ENCODE measurements at places on chromosomes 4 and X.

DNA sequence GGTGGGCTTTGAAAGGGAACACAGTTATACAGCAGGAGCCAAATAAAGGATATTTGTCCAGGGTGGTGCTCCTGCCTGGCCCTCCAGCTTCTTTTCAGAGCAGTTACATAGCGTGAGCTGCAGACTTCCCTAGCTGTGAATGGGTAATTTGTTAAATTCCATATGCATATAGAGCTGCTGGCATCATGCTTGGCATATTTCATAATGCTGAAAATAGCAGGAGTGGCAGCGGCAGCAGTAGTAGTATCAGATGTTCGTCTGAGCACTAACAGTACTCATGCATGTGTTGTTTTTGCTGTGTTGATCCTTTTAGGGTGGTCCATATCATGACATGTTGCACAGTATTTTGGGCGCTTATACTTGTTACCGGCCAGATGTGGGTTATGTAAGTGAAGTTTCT lies 33.6 kb upstream of the TADA2B start:
- no peak for DNase-seq

GRCh38 chr4:105605493-105605892 lies 53.1 kb downstream of the ARHGEF38 start:
- no peak for DNase-seq

- peak; percentile 91 for DNase-seq
Observed at GRCh38 chrX:15493118-15493962, at the start of gene PIR. Gene PIR (minus strand): TSS chrX:15493333. CDS start chrX:15491257, 2,076 bp downstream.

DNA sequence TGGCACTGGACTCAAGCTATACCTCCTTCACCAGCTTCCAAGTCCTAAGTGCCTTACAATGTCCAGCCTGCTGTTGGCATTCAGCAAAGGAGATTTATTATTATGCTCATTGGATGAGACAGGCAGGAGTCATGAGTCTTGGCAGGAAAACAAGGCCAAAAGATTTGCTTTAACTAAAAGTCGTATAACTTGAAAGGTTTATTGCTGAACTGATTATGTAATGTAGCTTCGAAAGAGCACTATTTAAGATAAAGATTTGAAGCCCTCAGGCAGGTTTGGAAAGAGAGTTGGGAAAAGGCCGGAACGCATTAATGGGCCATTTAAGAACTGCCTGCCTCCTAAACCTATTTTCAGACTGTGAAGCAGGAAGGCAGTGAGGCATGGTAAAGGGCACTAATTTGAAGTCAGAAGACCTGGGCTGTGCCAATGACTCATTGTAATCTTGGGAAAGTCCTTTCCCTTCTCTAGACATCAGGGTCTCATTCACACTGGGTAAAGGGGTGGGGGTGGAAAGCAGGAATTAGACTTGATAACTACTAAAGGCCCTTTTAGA lies 280.5 kb upstream of the EDA2R start:
- DNase-seq = no peak

DNA sequence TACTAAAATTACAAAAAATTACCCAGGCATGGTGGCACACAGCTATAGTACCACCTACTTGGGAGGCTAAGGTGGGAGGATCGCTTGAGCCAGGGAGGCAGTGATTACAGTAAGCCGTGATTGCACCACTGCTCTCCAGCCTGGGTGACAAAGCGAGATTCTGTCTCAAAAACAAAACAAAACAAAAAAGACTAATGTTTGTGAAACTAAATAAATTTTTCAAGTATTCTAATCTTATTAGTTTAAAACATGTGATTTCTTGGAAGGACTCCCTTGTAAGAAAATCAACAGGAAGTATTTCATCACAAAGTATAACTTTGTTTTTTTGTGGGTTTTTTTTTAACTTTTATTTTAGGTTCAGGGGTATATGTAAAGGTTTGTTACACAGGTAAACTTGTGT lies 89.6 kb downstream of the EGF start:
- DNase-seq = no peak

DNA sequence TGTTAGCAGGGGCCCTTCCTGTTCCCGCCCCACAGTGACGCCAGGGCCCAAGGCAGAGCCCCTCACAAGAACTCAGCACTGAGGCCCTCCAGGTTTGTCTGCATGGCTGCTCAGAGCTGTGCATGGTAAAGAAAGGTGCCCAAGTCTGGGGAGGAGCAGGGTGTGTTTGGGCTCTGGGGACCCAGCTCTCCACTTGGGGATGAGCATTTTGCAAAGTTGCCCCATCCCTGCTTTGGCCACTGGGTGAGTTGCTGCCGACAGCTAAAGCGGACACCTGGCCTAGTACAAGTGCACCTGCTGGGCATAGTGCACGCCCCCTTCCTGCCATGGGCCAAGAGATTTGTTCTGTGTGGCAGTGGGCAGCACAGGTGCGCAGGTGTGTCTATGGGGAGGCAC lies 2.0 kb upstream of the MXD4 start:
- DNase-seq = no peak

- DNase-seq = no peak
Observed at GRCh38 chr4:94253036-94253435, 45.4 kb downstream of the SMARCAD1 start.

- no peak for DNase-seq
Observed at GRCh38 chrX:150212672-150213480, 150.2 kb upstream of the MAMLD1 start.

DNA sequence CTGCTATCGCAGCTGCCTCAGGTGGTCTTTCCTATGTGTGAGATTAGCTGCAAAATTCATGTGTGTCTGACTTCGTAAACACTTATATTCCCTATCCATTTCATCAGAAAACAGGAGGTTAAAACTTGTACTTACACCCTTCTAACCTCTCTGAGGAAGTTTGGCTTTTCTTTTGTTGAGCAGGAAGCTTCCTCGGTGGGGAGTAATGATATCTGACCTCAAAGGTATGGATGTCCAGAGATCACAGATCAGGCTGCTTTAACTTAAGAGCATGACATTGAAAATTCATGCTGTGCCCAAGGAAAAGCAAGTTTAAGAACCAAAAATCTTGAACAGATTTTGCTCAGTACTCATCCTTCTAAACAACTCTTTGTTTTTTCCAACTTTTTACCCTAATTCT lies 429.1 kb downstream of the STIM2 start:
- DNase-seq = no peak

- DNase-seq = no peak
Observed at GRCh38 chrX:72621163-72621562, 48.5 kb upstream of the HDAC8 start.

- no peak for DNase-seq
Observed at GRCh38 chr4:79227860-79228259, 98.0 kb downstream of the NAA11 start.

DNA sequence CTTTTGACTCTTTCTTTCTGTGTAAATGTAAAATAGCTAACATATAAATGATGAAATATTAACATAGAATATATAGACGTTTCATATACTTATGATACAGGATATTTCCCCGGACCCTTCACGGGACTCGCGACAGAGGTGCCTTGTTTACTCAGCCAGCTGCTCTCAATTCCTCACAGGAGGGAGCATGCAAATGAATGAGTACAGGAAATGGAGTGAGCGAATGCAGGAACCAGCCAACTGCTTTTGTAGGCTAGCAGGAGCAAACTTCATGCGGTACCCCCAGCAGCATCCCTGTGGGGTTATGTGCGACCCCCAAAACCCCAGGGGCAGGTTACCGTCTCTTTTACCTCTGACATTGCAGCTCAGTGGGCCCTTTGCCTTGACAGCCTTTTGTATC lies 110.3 kb upstream of the PDHA2 start:
- no peak for DNase-seq

- no peak for DNase-seq
Observed at GRCh38 chr4:125390126-125390525, 75.4 kb downstream of the FAT4 start.

DNA sequence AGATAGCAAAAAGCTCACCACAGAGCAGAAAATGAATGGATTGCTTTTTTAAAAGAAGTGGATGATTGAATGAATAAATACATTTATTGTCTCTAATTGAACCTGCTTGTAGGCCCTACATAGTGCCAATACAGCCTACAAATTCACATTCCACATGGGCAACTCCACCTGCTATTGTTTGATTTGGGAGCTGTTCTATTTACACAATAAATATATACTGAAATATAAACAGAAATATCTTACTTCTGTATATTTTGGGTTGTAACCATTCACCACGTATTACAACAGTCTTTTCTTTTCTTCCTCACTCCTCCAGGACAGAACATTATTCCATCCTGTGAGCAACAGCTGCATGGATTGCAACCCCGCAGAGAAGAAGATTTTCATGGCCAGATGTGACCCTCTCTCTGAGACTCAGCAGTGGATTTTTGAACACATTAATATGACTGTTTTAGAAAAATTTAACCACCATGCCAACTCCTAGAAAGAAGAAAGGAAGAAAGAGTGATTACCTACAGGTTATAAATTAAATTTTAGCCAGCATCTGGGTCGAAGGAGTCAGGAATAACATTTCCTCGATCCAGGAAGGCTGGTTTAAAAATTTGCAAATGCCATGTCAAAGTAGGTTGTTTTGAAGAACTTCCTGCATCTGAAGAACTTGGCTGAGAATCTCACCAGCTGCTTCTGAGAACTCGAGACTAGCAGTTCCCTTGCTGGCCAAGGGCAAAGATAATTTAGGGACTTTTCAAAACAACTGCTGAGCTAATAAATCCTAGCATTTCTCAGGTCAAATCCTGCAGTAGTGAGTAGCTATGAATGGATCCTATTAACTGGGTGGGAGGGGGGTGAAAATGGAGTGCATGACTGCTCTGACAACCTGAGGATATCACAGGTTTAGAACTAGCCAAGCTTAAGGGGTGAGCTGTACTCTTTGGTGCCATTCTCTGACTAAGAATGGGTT lies 128.7 kb upstream of the GALNT7 start:
- DNase-seq = peak; percentile 42

DNA sequence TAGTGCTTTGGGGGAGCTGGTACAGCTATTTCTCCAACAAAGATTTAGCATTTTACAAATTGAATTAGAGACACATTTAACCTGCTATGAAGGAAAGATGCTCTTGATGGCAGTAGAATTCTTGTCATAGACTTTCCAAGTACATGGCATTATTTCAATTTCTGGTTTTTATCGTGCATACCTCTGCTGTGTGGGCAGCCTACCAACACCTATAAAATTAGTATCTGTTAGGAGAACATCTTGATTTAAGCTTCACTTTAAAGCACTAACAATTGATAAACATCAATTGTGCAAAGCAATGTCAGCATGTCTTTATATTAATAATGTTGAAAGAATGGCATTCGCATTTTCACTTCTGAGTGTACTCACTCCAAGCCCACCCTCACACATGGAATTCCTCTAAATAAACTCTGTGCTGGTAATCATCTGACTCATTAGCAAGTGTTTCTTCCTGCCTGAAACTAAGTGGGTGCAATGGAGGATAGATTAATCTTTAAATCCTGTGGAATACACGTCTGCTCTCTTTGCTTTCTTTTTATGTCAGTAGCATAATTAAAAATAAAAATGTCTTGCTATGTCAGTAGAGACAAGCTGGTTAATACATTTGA lies 279.8 kb upstream of the MAGEB18 start:
- DNase-seq = no peak

GRCh38 chr4:76562836-76563453 lies 127.9 kb downstream of the SHROOM3 start:
- no peak for DNase-seq

GRCh38 chrX:130125091-130125874 lies 15.0 kb upstream of the ELF4 start:
- no peak for DNase-seq

DNA sequence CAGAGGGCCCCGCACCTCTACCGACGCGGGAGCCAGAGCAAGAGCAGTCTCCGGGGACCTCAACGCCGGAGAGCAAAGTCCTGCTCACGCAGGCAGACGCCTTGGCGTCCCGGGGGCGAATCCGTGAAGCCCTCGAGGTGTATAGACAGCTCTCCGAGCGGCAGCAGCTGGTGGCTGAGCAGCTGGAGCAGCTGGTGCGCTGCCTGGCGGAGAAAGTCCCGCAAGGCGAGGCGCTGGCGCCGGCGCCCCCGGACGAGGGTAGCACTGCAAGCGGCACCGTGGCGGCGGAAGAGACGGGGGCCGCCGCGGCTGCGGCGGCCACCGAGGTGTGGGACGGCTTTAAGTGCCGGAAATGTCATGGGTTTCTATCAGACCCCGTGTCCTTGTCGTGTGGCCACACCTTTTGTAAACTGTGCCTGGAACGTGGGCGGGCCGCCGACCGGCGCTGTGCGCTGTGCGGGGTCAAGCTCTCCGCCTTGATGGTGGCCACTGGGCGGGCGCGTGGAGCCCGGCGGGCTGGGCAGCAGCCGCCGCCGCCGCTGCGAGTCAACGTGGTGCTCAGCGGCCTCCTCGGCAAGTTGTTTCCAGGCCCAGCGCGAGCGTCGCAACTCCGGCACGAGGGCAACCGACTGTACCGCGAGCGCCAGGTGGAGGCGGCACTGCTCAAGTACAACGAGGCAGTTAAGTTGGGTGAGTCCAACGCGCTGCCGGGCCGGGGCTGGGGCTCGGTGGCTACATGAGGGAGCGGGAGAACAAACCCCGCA lies 672 bp downstream of the LONRF3 start:
- peak; percentile 45 for DNase-seq

GRCh38 chr4:7160439-7160838 lies 31.9 kb upstream of the SORCS2 start:
- DNase-seq = no peak

DNA sequence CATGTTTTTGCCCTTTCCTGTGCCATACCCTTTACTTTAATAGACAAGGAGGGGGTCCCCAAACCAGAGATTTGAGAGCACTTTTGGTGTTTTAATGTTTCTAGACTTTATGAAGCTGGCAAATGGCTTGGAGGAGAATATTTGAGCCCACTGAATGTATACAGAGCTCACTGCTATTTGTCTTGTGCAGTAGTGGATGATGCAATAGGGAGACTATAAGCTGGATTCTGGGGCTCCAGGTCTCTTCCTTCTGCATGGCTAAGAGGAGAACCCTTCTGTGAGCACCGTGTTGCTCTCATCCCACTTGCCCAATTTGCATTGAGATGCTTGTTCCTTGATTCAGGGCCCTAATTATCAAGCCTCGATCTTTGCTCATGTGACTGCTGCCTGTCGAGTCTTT lies 8.9 kb upstream of the PUDP start:
- no peak for DNase-seq

- no peak for DNase-seq
Observed at GRCh38 chrX:88355252-88355651, 391.8 kb upstream of the CPXCR1 start.

DNA sequence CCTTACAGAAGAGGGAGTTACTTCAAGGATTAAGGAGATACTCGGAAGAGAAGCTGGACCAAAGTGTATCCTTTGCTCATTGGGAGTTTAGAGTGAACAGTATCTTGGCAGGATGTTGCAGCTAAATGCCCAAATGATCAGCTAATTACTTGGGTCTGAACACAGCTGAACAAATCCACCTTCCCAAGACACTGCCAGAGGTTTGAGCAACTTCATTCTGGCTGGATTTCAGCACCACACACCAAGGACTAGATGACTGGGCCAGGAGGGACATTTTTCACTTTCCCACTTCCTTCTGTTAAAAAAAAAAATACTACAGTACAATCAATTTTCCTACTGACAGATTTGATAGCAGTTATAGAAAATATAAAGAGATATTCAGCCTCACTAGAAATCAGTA lies 324.6 kb downstream of the MID1IP1 start:
- no peak for DNase-seq

GRCh38 chr4:20532871-20533870 lies 167.1 kb upstream of the PACRGL start:
- no peak for DNase-seq

- no peak for DNase-seq
Observed at GRCh38 chr4:119894650-119895208, 171.9 kb downstream of the MAD2L1 start.

Measured in suppressor macrophage (primary cell).